ENCODE measurements at places on chromosomes 4 and X. TPM values are rescaled to one million over a fixed set of nuclear protein-coding genes. Genes with fewer than 3 reads are reported as not detected.

DNA sequence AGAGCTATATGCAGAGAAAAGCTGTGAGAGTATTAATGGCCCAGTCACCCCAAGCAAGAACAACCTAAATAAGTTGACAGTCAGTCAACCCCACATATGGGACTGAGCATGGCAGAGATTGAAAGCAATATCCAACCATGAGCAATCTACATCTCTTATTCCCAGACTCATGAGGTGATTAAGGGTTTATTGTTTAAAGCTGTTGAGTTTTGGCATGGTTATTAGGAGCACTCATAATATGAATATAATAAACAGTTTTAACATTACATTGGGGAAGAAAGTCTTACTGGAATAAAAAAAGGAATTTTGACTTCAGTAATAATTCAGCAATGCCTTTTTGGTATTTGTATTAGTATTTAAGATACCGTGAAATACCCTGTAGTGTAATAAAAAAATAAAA is 1627.4 kb downstream of the STIM2 start:
- DNase-seq, result no peak
- H3K27me3 ChIP-seq, result no peaks in the 10 kb centered on the region
- no peaks in the 10 kb centered on the region for H3K4me1 ChIP-seq
- no peaks in the 10 kb centered on the region for H3K36me3 ChIP-seq

GRCh38 chr4:17869327-17869726 is 58.5 kb downstream of the NCAPG start:
- H3K27ac ChIP-seq, result no peak overlapping the region
- H3K4me3 ChIP-seq, result no peak overlapping the region
- H3K4me1 ChIP-seq, result peaks cover 2% of the 10 kb centered on the region
- DNase-seq, result peak; percentile 85
- no peaks in the 10 kb centered on the region for H3K36me3 ChIP-seq

DNA sequence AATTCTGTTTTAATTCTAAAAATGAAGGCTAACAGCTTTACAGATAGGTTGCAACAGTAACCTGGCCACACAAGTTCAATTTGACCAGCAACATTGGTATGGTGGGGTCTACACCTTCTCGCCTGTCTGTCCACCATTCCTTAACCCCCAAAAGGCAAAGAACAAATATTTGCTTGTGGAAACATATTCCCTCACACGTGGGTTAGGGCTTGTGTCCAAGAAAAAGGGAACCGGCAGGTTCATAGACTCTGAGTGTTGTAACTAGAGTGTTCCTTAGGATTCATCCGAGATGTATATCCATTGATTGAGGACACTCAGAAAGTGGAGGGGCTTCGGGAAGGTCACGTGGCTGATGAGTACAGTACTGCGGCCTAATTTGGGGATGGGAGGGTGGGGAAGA is 54.1 kb downstream of the C4orf51 start:
- H3K27me3 ChIP-seq, result no peaks in the 10 kb centered on the region
- H3K4me3 ChIP-seq, result peak overlapping the region; percentile 12
- peaks cover 28% of the 10 kb centered on the region for H3K4me1 ChIP-seq
- no peaks in the 10 kb centered on the region for H3K36me3 ChIP-seq
- no peak for DNase-seq

DNA sequence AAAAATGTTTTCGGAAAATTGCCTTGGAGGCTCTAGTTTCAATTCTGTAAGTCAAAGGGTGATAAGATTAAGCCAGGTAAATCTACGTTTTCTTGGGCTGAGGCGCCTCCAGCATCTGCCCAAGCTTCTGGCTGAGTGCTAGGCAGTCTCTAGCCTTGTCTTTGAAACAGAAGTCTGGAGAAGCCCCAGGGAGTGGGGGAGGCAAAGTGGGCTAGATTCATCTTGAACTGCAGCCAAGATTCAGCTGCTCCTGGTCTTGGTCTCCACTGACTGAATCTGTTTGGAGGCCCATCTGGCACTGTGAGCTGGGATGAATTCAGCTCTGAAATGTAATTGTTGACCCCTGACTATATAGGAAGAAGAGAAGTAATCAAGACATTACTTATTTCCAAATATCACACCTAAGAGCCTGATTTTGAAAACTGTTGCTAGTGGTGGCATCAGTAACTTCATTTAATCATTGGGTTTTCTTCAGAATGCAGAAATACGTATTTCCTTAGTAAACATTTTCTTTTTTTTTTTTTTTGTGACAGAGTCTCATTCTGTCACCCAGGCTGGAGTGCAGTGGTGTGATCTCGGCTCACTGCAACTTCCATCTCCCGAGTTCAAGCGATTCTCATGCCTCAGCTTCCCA is 187.3 kb upstream of the LEF1 start:
- peaks cover 2% of the 10 kb centered on the region for H3K4me1 ChIP-seq
- H3K27ac ChIP-seq, result no peak overlapping the region
- H3K27me3 ChIP-seq, result peaks cover 7% of the 10 kb centered on the region
- DNase-seq, result no peak

GRCh38 chrX:85084770-85085393 is 81.2 kb downstream of the APOOL start:
- no peaks in the 10 kb centered on the region for H3K27me3 ChIP-seq
- peak; percentile 49 for DNase-seq
- H3K4me1 ChIP-seq, result no peaks in the 10 kb centered on the region
- H3K36me3 ChIP-seq, result no peaks in the 10 kb centered on the region
- H3K27ac ChIP-seq, result no peak overlapping the region

- peaks cover 17% of the 10 kb centered on the region for H3K27me3 ChIP-seq
- no peaks in the 10 kb centered on the region for H3K36me3 ChIP-seq
- no peak overlapping the region for H3K4me3 ChIP-seq
- no peaks in the 10 kb centered on the region for H3K4me1 ChIP-seq
- no peak for DNase-seq
- H3K27ac ChIP-seq, result no peak overlapping the region
These were observed 132.7 kb upstream of the TTC29 start for GRCh38 chr4:147078362-147078761.

- no peak overlapping the region for H3K4me3 ChIP-seq
- no peak overlapping the region for H3K27ac ChIP-seq
- DNase-seq, result no peak
- H3K27me3 ChIP-seq, result no peaks in the 10 kb centered on the region
These were observed 442.1 kb downstream of the CENPC start for GRCh38 chr4:67103001-67103747.

DNA sequence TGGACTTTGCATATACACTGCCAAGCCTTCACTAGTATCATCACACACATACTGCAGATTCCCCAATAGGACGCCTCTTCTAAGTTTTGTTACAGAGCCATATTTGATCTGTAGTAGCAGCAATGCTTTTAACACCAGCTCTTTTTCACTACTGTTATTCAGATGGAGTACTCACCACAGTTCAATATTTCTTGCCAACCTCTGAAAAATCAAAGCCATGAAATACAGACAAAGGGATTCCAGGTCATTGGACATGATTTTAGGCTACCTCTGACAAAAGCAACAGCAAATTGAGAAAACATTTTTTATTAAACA is 390.7 kb upstream of the ADGRL3 start:
- H3K27ac ChIP-seq, result no peak overlapping the region
- H3K4me1 ChIP-seq, result no peaks in the 10 kb centered on the region
- H3K36me3 ChIP-seq, result no peaks in the 10 kb centered on the region
- no peaks in the 10 kb centered on the region for H3K27me3 ChIP-seq

GRCh38 chrX:25968920-25969319 is 169.2 kb upstream of the MAGEB18 start:
- H3K27me3 ChIP-seq, result no peaks in the 10 kb centered on the region
- no peak overlapping the region for H3K4me3 ChIP-seq
- no peaks in the 10 kb centered on the region for H3K4me1 ChIP-seq
- H3K36me3 ChIP-seq, result no peaks in the 10 kb centered on the region
- DNase-seq, result no peak

DNA sequence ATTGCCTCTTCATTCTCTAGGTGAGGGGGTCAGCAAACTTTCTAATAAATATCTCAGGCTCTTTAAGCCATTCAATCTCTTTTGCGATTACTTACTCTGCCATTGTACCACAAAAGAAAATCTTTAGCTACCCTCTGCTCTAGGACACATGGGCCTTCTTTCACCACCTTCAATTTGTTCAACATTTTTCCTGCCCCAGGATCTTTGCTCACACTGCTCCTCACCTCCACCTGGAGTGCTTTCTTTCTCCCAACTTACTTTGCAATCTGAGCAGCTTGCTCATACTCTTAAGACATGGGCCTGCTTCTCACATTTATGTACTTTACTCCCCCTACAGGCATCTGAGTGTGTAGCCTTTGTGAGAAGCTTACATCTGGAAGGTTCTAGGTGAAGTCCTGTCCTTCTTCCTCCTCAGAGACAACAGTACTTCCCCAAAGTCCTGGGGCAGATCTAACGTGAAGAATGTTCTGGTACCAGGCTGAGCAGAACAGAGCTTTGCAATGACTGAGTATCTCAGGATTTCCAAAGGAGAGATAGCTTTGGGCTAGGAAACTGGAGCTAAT is 55.0 kb upstream of the PRDM5 start:
- H3K27ac ChIP-seq, result no peak overlapping the region
- no peaks in the 10 kb centered on the region for H3K27me3 ChIP-seq
- no peaks in the 10 kb centered on the region for H3K36me3 ChIP-seq
- DNase-seq, result peak; percentile 70
- H3K4me3 ChIP-seq, result no peak overlapping the region

DNA sequence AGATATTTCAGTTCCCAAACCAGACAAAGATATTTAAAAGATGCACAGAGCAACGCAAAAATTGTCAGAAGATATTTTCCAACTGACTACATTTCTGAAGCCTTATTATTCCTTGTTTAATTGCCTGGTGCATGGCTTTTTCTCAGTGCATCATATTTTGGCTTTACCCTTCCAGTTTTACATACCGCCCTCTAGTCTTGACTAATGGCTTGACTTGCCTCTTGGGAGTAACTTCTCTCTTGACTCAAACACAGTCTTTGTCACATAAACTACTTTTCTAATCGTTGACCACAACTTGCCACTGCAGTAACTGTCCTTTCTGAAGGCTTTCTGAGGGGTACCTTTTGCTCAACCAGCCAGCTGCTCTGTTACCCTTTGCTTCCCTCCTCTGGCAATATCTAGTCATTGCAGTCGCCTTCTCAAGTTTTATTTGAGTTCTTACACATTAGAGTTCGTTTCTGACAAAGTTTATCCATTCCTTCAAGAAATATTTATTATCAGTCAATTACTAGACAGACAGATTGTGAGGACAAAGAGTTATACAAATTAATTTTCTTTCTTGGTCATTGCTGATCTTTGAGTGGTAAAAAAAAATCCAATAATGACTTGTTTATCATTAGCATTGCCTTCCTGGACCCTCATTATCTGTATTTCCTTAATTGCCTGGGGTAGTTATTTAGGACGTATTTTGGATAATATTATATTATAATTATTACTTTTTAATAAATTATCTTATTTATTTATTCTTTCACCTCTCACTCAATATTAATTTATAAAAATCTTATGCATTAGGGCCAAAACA is 506.9 kb upstream of the PCDH10 start:
- H3K27ac ChIP-seq, result no peak overlapping the region
- no peaks in the 10 kb centered on the region for H3K27me3 ChIP-seq
- no peaks in the 10 kb centered on the region for H3K36me3 ChIP-seq
- no peaks in the 10 kb centered on the region for H3K4me1 ChIP-seq
- DNase-seq, result peak; percentile 12

GRCh38 chrX:120090208-120090607 is 12.7 kb upstream of the RHOXF2B start:
- no peaks in the 10 kb centered on the region for H3K4me1 ChIP-seq
- H3K27me3 ChIP-seq, result peaks cover 2% of the 10 kb centered on the region
- no peak overlapping the region for H3K4me3 ChIP-seq
- H3K27ac ChIP-seq, result no peak overlapping the region
- DNase-seq, result no peak
- H3K36me3 ChIP-seq, result no peaks in the 10 kb centered on the region

GRCh38 chr4:184853436-184853835 is 27.7 kb upstream of the ACSL1 start:
- peaks cover 14% of the 10 kb centered on the region for H3K27me3 ChIP-seq
- no peak overlapping the region for H3K4me3 ChIP-seq
- no peaks in the 10 kb centered on the region for H3K4me1 ChIP-seq
- H3K36me3 ChIP-seq, result no peaks in the 10 kb centered on the region
- no peak overlapping the region for H3K27ac ChIP-seq

DNA sequence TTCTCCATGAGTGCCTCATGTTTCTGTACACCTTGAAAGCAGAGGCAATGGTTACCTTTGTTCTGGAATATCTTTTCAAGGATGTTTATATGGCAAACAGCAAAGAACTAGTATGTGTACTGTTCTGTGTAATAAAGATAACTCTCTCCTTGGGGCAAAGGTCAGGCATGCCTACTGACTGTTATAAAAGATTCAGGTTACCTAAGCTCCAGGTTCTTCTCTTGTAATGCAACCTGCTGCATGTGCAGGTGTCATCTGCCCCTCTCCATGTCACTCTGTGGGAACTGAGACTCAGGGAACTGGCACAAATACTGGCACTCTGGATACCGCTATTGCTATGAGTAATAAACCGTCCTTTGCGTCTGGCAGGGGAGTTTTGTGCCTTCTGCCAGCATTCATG is 5.4 kb upstream of the TRPC3 start:
- H3K27ac ChIP-seq, result no peak overlapping the region
- no peaks in the 10 kb centered on the region for H3K36me3 ChIP-seq
- no peak overlapping the region for H3K4me3 ChIP-seq
- H3K27me3 ChIP-seq, result no peaks in the 10 kb centered on the region

- DNase-seq, result peak; percentile 25
- no peaks in the 10 kb centered on the region for H3K4me1 ChIP-seq
- no peaks in the 10 kb centered on the region for H3K27me3 ChIP-seq
- peak within 1 kb of the TSS; percentile 24 for H3K27ac ChIP-seq
- H3K4me3 ChIP-seq, result peak within 1 kb of the TSS; percentile 76
- H3K36me3 ChIP-seq, result no peaks in the 10 kb centered on the region
These were observed at the start of gene TRPC3 for GRCh38 chr4:121951521-121952110. TRPC3 (minus strand) TSS chr4:121952060; CDS start chr4:121951680, 380 bp downstream.

DNA sequence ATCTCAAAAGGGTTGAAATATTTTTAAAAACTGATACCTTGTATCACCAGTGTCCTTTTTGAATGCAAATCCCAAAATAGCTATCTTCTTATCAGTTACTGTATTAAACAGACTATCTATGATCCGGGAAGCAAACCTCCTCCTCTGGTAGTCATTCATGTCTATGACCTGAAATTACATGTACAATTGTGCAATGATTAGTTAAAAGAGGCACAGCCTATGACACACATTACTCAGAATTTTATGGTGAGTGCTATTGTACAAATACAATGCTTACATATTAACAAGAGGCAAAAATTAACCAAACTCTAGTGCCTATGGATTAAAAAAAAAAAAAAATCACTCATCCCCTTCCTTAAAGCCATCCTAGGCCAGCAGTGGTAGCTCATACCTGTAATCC is 21.7 kb downstream of the UGDH start:
- no peaks in the 10 kb centered on the region for H3K27me3 ChIP-seq
- H3K4me3 ChIP-seq, result no peak overlapping the region
- H3K36me3 ChIP-seq, result peaks cover 50% of the 10 kb centered on the region
- peaks cover 2% of the 10 kb centered on the region for H3K4me1 ChIP-seq
- peak; percentile 15 for DNase-seq

GRCh38 chr4:135256111-135256510 is 1054.5 kb upstream of the PABPC4L start:
- H3K36me3 ChIP-seq, result no peaks in the 10 kb centered on the region
- H3K27ac ChIP-seq, result no peak overlapping the region
- peaks cover 2% of the 10 kb centered on the region for H3K4me1 ChIP-seq
- no peak overlapping the region for H3K4me3 ChIP-seq
- DNase-seq, result peak; percentile 40
- no peaks in the 10 kb centered on the region for H3K27me3 ChIP-seq

Gene PGK1
- 509 TPM for total RNA-seq

Gene REELD1
- not detected for total RNA-seq

Measured in IMR-90 (cell line).